ENCODE measurements at places on chromosomes 2 and 18.
A peak's percentile ranks its signal among the peaks of the same experiment; 100 is the strongest.

GRCh38 chr2:86392873-86393518, 48.2 kb upstream of the KDM3A start:
- DNase-seq, result no peak

DNA sequence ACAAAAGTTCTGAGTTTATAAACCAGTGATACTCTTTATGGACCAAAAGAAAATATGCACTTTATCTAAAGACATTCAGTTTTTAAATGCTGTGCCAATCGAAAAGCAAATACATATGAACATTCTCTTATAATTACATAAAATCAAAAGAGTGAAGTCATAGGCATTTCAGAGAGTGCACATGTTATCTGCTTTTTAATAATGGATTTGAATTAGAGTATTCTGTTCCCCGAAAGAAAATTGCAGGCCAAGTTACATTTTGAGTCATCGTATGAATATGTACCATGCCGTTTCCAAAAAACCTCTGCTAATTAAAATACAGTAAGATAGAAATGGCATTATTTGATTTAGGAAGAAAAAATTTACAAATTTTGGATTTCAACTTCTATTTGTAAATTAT, 565.7 kb downstream of the ZEB2 start:
- no peak for DNase-seq

DNA sequence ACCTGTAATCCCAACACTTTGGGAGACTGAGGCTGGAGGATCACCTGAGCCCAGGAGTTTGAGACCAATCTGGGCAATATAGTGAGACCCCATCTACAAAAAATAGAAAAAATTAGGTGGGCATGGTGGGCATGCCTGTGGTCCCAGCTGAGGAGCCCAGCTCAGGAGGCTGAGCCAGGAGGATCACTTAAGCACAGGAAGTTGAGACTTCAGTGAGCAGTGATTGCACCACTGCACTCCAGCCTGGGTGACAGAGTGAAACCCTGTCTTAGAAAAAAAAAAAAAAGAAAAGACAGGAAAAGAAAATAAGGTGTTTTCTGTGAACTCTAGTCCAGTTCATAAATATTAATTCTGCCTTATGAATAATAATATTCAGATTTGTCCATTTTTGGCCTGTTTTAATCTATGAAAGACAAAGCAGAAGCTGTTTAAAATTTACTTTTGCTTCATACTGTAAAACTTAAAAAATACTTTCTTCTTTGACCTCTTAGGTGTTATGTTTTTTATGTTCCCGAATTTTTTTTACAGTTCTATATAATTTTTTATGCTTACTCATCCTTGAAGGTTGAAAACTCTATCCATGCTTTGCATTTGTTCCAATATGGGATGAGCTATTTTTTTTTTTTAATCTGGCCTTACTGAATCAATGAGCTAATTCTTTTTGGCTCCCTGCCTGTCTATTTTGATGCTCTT, 8.4 kb upstream of the ANXA4 start:
- DNase-seq, result no peak

GRCh38 chr2:138956116-138956515, 175.9 kb upstream of the NXPH2 start:
- no peak for DNase-seq

DNA sequence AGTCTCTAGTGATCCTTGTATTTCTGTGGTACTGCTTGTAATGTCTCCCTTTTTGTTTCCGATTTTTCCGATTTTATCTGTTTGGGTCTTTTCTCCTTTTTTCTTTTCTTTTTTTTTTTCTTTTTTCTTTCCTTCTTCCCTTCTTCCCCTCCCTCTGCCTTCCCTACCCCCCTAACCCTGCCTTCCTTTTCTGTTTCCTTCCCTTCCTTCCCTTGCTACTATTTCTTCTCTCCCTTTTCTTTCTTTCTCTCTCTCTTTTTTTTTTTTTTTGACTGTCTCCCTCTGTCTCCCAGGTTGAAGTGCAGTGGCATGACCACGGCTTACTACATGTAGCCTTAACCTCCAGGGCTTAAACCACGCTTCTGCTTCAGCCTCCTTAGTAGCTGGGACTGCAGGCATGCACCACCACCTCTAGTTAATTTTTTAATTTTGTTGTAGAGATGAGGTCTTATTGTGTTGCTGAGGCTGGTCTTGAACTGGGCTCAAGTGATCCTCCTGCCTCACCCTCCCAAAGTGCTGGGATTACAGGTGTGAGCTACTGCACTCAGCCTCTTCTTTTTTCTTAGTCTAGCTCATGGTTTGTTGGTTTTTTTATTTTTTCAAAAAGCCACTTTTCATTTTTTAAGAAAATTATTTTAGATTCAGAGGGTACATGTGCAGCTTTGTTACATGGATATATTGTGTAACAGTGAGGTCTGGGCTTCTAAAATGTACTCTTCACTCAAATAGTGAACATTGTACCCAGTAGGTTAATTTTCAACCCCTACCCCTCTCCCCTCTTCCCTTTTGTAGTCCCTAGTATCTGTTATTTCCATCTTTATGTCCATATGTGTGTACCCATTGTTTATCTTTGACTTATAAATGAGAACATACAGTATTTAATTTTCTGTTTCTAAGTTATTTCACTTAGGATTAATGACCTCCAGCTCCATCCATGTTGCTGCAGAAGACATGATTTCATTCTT, 24.7 kb downstream of the CCDC138 start:
- DNase-seq, result no peak

DNA sequence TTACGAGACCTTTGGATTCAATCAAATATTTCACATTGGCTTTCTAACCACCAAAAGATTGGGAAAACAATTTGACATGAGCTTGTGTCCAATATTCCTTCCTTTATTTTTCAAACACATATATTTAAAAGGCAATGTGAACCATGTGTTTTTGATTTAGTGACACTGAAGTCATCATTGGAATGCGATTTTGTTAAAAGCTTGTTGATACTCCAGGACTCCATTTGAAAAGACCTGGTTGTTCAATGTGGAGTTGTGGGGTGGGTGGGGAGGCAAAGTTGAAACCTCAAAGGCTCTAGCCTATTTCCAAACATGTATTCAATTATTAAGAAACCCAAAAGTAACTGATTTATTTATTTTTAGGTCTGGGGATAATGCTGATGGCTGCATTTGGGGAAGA, 114.1 kb upstream of the TRIB2 start:
- no peak for DNase-seq

DNA sequence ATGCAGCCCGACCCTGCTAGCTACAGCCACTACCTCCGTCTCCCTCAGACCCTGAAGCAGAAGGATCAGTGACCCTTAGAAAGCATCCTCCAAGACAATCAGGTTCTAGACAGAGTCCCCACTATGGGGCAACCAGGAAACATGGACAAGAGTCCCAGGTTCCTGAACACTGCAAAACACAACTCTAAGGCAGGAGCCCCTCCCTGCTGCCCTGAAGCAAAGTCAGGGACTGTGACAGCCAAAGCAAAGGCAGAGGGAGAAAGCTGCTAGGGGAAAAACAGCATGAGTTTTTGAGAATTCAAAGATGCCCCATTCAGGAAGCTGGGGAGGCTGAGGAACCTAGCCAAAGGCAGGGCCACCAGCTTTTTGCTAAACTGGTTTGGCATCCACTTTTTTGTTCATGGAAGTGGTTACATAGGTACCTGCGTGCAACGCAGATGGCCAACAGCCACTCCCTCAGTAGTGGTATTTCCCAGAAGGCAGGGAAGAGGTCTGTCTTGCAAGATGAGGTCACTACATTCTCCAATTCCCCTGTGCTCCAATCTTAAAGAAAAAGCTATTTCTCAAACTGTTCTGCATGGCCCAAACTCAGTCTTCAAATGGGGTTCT, 33.2 kb downstream of the MYO5B start:
- no peak for DNase-seq

- DNase-seq, result no peak
These were observed 318.5 kb downstream of the FBXO15 start for GRCh38 chr18:73829146-73829545.

GRCh38 chr2:86352137-86352726, 14.8 kb upstream of the REEP1 start:
- no peak for DNase-seq

DNA sequence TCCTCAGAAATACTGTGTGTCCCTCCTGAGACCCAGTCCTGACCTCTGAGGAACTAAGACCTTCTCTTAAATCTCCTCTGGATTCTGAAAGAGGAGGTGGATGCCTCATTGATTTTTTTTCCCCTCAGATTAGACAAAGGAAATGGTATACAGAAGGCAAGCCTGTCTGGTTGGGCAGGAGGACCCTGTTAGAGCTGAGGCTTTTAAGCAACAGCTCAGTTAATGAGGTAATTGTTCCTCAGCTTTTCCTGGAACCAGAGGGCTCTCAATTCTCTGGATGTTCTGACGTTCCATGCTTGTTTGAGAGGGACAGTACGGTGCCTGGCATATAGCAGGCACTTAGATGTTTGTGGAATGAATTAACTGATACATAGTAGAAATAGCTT, 61.7 kb upstream of the MCFD2 start:
- DNase-seq, result no peak

DNA sequence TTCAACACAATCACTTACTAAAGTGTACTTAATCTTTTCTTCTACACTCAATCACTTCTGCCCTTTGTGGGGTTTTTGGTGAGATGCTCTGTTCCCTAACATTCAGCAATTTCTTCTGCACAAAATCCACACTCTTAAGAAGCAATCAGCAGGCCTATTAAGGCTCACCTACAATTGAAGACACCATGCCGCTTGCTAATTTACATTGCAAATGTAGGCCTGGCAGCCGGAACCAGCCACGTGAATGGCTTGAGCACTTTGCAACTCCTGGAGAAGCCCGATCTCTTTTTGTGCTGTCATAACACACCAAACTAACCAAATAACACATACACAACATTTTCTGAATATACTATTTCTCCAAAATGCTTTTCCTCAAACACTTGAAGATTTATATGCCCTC, 66.3 kb downstream of the NYAP2 start:
- no peak for DNase-seq

GRCh38 chr18:49081511-49082155, 130.9 kb upstream of the SMAD7 start:
- peak; percentile 52 for DNase-seq

DNA sequence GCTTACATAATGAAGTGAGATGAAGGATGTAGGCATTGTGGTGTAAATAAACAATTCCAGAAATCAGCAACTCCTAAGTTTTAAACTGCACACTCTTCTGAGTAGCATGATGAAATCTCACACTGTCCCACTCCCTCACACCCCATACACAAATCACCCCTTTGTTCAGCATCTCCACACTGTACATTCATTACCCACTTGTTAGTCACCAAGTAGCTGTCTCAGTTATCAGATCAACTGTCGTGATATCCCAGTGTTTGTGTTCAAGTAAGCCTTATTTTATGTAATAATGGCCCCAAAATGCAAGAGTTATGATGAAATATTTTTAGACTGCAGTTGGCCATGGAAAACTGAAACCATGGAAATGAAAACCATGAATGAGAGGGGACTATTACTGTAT, 135.7 kb downstream of the GRB14 start:
- DNase-seq, result no peak

GRCh38 chr2:54083445-54083844, 32.0 kb upstream of the ACYP2 start:
- no peak for DNase-seq

DNA sequence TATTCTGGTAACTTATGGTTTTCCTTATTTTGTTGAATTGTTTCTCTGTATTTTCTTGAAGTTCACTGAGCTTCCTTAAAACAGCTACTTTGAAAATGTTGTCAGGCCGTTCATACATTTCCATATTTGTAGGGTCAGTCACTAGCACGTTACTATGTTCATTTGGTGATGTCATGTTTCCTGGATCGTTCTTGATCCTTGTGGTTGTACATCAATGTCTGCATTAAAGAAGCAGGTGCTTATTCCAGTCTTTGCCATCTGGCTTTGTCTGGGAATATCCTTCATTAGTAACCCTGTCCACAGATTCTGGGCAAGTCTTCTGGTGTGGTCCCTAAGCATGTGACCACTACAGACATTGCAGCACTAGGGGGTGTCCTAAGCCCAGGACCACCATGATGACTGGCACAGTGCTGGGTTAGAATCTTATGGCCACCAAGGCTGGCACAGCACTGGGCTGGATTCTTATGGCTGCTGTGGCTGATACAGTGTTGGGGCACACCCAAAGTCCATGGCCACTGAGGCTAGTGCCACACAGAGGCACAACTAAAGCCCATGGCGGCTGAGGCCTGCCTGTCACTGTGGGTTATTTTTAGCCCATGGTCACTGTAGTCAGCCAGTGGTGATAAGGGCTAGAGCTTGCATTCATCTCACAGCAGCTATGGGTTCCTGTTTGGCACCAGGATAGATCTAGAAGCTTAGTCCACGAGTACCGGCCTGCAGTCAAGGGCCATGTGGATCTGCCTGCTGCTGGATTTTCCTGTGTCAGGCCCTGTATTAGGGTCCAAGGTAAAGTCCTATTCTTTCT, 13.2 kb downstream of the VWA3B start:
- DNase-seq, result no peak

DNA sequence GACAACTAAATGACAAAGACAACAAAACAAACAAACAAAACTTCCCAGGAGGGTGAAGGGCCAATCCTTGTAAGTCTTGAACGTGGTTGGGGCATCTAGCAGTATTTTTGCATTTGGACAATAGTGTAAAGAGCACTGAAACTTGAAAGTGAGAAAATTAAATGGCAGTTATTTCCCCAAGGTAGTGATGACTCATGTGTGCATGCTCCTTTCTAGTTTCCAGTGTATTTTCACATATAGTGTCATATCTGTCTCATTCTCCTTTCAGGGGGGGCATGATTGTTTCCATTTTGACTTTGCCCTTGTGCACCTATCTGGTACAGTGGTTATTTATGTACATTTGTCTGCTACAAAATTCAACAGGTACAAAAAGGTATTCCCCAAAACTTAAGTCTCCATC, 39.5 kb downstream of the CERS6 start:
- peak; percentile 27 for DNase-seq

- no peak for DNase-seq
These were observed 377.4 kb downstream of the RPRM start for GRCh38 chr2:153101187-153101586.

GRCh38 chr2:127599211-127599610, 46.7 kb upstream of the GPR17 start:
- DNase-seq, result no peak

GRCh38 chr2:172091000-172091641, 5.8 kb downstream of the DLX1 start:
- no peak for DNase-seq

DNA sequence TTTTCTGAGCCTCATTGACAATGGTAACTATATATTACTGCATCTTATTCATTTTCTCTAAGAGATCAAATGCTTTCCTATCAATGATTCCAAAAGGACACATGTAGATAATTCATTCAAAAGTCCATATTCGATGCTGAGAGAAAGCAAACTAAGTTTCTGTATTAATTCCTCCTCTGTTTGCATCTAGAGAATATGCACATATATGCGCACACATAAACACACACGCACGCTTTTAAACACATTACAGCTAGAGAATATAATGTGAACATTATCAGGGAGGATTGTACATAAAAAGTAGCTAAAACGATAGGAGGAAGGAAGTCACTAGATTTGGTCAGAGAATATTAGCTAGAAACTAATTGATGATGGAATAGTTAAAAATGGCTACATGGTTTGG, 379.0 kb upstream of the NETO1 start:
- DNase-seq, result no peak

GRCh38 chr2:98519156-98519555, 74.5 kb downstream of the INPP4A start:
- DNase-seq, result no peak

Data from inflammatory macrophage treated with lipopolysaccharide for 4 hours (primary cell).